ENCODE measurements at places on chromosomes 13 and 19.

DNA sequence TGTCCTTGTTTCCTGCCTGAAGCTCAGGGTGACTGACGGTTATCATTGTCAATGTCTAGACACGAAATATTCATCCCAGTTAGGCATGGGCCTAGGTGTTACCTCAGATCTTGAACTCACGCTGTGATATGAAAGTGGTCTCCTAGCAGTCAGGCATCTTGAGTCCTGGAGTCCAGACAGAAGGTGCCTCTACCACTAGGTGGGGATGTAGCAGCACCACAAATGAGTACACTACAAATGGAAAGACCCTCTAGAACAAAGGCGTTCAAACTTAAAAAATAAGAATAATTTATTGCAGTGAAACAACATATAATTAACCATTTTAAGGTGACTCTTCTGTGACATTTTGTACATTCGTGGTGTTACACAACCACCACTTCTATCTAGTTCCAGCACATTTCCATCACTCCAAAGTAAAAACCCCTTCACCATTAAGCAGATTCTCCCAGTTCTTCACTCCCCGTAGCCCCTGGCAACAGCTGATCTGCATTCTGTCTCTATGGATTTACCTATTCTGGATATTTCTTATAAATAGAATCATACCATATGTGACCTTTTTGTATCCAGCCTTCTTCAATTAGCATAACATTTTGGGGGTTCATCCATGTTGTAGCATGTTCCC is 11.9 kb upstream of the FRY start:
- DNase-seq, result no peak

GRCh38 chr13:83503424-83503823 is 378.9 kb downstream of the SLITRK1 start:
- no peak for DNase-seq

GRCh38 chr19:23799321-23799720 is 40.6 kb upstream of the ZNF681 start:
- DNase-seq, result no peak

- no peak for DNase-seq
Observed at GRCh38 chr19:39768786-39769185, 9.9 kb upstream of the LEUTX start.

DNA sequence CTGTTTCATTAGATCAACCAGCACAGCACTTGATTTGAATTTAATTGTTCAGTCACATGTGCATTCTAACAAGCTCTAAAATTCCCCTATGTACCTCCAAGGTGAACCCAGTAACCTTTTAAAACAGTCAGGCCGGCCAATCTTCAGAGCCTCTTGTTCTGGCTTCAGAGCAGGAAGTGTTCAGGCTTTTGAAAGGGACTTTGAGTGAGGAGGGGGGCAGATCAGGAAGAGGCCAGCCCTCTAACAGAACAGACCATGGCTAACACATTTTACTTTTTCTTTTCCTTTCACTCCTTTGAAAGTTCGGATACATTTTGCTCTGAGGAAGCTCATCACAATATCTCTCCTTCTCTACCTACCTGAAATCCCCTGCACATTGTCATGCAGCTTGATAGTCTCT is 390.3 kb downstream of the TBC1D4 start:
- DNase-seq, result no peak

- DNase-seq, result no peak
Observed at GRCh38 chr19:861756-862580, 2.5 kb downstream of the CFD start.

DNA sequence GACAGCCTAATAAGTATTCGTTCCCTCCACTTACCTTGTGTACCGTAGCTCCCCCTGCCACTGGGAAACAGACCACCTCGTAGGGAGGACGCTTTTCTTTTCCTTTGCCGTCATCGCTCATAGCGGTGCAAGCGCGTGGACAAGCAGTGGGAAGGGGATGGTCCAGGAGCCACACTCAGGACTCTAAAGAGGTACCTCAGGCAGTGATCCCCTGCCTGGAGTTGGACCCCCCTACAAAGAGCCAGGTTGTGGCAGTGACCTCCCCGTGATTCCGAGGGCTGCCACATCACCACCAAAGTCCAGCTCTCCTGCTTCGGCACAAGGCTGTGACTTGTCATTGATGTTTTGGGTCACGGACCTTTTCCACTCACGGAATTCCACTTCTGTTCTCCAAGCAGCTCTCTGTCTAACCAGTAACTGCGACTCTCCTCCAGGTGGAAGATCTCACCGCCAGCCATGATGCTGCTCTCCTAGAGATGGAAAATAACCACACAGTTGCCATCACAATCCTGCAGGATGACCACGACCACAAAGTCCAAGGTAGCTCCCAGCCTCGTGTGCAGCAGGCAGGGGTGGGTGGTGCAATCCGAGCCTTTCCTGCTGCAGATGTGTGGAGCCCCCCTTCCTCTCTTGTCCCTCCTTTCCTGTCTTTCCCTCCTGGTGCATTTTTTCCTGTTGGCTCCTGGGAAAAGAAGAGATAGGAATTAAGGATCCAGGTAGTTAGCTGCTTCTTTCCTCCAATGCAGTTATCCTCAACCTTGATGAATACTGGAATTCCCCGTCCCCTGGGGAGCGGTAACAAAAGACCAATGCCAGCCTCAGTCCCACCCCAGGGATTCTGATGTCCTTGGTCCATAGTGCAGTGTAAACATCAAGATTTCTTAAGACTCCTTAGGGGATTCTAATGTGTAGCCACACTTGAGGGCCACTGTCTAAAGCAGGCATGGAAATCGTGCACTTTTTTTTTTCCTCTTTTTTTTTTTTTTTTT is 107.7 kb downstream of the SLC7A1 start:
- DNase-seq, result no peak

- peak; percentile 79 for DNase-seq
Observed at GRCh38 chr13:98978280-98978679, 416 bp upstream of the DOCK9 start.

DNA sequence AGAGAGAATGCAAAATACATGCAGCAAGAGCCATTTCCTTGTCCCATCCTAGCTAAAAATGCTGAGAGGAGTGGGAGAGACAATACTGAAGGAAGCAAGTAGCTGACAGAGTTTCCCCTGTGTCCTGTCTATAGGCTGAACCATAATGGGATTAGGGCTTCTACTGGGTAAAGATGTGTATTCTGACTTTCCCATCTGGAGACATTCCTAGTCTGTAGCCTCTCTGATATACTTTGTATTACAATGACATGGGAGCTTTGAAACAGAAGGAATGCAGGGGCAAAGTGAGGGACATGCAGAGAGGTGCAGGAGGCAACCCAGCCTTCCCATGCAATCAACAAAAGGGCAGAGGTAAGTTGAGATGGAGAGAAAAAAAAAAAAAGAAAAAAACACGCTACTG is 10.5 kb upstream of the GPC6 start:
- no peak for DNase-seq

- DNase-seq, result no peak
Observed at GRCh38 chr13:98242403-98242802, 65.3 kb upstream of the RNF113B start.

- no peak for DNase-seq
Observed at GRCh38 chr13:39941911-39942551, 286.6 kb downstream of the COG6 start.

GRCh38 chr19:48530066-48530720 is 18.6 kb upstream of the LMTK3 start:
- DNase-seq, result no peak

DNA sequence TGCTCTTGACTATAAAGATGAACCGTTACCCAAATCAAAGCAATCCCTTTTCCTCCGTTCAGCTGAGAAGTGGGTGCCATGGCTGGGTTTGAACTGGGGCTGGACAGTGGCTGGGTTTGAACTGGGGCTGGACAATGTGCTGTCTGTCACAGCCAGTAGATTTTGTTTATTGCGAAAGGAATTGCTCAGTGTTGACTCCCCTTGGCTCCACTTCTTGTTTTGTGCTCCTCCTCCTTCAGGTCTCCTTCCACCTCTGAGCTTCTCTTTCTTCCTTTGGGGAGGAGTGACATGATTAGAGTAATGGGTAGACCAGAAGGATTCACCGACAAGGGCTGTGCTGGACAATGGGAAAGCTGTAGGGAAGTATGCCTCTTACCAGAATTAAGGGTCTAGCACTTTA is 19.4 kb upstream of the MBNL2 start:
- DNase-seq, result no peak

DNA sequence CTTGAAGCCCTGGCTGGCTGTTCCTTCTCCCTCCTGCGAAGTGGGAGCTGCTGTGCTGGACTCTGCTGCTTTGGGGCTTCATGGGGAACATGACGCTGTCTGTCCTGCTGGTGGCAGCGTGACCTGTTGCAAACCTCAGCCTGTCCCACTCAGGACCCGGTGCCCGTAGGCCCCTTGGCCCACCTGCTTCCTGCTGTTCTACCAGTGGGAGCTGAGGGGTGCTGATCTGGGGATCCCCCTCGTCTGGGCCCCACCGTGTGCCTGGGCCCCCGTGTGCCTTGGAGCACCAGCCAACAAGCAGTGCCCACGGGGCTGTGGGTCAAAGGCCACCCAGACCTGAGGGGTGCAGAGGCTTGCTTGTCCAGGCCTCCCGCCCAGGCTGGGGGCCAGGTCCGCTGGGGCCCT is 5.3 kb downstream of the SPPL2B start:
- no peak for DNase-seq

DNA sequence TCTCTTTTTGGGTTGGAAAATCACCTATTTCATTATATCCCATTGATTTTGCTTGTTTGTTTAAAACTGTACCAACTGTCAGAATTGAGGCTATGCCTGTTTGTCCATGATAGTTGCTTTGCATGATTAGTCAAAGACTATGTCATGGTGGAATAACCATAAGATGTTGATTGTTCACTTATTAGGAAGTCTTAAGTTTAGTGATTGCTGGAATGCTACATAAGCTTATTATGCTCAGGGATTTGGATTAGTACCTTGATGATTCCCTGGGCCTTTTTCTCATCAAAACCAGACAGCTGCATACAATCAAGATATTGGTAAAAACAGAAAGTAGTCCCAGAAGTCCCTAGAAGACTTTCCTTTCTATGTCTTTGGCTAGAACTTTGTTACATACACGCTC is 954.7 kb downstream of the PCDH9 start:
- DNase-seq, result peak; percentile 10

GRCh38 chr19:46784262-46785053 is 3.9 kb downstream of the SLC1A5 start:
- no peak for DNase-seq

DNA sequence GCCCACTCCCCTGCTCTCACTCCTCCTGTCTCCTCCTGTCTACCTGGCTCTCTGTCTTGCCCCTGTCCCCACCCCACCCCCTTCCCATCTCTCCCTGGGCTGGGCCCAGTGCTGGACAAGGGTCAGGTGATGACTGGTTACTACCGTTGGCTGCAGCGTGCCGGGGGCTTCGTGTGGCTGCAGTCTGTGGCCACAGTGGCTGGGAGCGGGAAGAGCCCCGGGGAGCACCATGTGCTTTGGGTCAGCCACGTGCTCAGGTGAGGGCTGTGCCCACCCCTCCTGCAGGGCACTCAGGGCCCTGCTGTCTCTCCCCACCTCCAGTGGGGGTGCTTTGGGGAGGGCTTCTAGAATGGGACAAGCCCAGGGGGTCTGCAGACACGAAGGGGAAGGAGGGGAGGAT is 7.6 kb downstream of the TMEM160 start:
- no peak for DNase-seq

DNA sequence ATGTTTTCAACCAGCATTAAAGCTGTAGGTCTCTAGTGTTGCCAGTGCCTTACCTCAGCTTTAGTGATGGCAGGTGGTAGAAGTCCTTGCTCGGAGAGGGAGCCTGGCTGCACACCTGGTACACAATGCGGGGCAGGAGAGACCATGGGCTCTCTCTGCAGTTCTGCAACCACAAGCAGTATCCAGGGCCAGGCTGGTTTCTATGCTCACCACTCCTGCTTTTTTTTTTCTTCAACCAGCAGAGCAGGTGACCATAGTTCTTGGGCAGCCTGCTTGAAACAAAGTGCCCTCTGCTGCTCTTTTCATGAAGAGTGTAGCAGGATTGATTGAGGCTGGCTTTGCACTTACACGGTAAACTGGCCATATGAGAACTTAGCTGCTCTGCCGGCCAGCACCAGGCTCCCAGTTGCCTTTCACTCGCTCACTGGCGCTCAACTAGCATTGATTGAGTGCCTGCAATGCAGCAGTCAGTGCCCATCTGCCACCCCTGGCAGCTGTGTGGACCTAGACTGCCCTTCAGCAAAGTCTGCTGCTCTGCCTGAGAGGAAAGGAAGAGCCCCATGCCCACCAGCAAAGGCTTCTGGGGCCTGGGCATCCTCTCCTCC is 4.4 kb upstream of the CHAMP1 start:
- no peak for DNase-seq

GRCh38 chr19:47526798-47527197 is 11.9 kb upstream of the NAPA start:
- no peak for DNase-seq

DNA sequence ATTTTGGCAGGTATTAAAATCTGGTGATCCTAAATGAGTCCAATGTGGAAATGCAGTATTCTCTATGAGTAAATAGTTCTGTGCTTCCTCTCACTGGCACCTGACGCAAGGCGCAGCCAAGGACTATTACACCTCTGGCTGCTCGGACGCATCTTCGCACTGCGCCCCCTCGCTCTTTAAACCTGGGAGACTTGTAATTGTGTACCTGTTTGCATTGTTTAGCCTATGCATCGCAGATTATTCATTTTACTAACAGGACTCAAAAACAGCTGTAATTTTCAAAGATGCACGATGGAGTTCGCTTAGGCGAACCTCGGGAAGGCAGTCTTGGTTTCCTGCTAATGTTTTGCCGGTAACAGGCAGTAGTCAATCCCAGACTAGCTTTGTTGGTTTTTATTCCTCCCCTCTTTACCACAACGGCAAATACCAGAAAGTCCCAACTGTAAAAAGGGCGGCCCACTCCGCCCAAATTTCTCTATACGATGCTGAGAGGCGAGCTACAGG is 113.2 kb downstream of the KCNRG start:
- DNase-seq, result no peak

GRCh38 chr19:3383121-3383722 is 16.8 kb downstream of the NFIC start:
- no peak for DNase-seq

GRCh38 chr13:38641164-38641948 is 45.5 kb upstream of the FREM2 start:
- DNase-seq, result no peak

- no peak for DNase-seq
Observed at GRCh38 chr13:75872980-75873379, 236.8 kb downstream of the LMO7 start.

- DNase-seq, result no peak
Observed at GRCh38 chr19:33312065-33312464, 9.7 kb upstream of the CEBPA start.

DNA sequence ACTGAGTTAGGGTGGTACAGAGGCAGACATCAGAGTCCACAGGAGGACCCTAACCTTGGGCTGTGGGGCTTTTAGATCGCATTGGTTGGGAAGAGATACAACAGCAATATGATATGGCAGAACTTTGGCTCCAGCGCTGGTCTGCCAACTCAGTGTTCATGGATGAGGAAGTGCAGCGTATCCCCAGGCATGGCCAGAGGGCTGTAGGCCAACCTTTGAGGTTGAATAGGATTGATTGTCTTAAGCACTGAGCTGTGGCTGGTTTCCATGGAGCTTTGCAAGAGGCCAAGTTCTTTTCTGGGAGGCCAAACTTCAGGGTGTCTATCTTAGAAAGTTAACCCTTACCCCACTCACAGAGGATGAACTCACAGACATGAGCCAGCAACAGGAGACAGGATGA is 144.1 kb upstream of the TMTC4 start:
- DNase-seq, result peak; percentile 26

Data from epithelial cell of proximal tubule (primary cell).